ENCODE measurements at places on chromosomes 5 and 9.
A peak's percentile ranks its signal among the peaks of the same experiment; 100 is the strongest.

DNA sequence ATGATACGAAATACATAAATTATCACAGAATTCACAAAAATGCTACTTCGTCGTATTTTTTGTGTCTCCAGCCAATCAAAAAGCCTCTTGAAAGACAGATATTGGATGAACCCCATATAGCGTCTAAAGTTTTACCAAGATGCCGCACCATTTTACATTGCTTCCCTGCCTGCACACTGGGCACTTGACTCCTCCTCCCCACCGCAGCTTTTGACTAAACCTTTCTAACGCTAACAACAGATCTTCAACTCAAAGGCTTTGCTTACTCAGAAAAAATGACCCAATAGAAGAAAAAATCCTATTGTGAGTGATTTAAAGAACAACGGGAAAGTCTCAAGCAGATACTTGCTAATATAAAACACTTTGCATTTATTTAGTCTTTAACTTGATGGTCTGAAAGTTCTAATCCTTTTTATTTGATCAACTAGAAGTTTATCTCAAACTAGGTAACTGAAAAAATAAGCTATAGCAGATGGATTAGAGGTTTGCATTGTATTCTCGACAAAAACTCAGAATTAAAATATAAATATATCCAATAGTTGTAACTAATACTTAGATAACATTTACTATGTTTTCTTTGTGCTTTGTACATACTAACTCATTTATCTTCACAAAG lies 609.1 kb upstream of the DMAC1 start:
- no peak for DNase-seq

- no peak for DNase-seq
Measured at GRCh38 chr5:28143519-28143918, 1105.1 kb upstream of the CDH9 start.

GRCh38 chr5:153276151-153276550 lies 214.3 kb upstream of the GRIA1 start:
- peak; percentile 62 for DNase-seq

DNA sequence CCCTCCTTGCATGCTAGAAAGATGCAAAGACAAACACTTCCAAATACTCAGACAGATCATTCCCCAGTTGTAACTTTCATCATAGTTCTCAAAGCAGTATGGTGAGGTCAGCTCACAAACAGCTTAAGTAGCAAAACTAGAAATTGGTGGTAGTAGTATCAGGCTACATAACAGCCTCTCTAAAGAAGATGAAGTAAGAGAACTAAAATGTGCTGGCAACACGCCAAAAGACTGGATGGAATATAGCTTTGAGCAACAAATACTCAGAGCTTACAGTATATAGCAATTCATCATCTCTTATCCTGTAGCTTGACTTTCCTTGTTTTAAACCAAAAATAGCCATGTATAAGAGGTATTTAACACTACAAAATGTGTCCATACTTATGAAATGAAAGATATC lies 7.5 kb downstream of the PFDN1 start:
- peak; percentile 70 for DNase-seq

DNA sequence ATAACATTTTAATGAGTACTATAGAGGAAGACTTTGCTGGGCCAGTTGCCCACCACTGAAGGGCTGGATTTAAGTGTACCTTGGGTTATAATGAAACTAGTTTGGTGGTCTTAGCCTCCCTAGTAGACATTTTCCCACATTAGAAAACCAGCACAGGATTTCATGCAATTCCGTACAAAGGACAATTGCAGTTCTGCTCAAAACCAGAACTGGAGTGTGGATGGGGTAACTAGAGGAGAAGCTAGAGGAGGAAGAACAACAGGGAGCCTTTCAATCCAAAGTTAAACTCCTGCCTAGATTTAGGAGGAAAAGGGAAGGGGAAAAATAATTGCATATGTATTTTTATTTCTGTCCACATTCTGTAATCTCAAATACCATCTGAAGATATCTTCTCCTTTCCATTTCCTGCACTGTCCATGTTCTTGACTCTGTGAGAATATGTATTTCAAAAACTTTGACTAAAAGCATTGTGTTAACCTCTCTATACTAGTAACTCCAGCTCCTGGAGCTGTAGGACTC lies 97.5 kb upstream of the SSBP2 start:
- peak; percentile 53 for DNase-seq

DNA sequence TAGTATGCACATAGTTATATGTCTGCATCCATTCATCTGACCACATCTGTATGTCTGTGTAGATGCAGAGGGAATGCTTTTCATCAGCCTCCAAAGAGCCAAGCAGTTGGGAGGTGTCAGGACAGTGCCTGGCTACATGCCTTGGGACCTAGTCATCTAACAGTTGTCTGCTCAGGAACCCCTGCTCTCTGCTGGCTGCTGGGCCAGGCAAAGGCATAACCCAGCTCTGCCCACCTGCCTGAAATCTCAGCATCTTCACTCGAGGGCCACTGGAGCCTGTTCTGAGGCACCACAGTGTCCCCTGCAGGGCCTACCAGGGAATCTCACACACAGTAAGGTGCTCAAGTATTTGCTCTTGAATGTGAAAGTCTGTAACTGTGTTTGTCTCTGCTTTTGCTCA lies 3.7 kb downstream of the C9orf50 start:
- DNase-seq, result no peak

DNA sequence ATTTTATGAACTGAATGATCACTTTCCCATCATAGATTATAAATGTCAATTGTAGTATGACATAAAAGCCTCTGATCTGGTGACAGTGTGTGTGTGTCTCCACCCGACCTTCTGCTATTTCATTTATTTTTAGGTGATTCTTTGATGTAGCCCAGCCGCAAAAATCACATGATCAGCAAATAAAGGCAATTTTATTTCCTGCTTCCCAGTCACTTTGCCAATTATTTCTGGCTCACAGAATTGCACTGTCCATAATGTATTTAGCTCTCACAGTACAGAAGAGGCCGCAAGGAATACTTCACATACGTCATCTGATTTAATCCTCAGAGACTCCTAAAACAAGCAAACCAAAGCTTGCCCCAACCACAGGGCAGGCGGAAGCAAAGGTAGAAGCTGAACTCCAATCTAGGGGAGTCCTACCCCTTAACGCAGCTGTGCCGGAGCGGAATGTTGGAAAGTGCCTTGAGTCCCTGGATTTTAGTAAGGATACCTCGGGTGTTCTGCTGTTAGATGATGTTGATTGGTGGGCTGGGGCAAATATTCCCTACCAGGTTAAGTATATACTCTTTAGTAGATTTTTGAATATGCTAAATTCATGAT lies 384.0 kb upstream of the IRX4 start:
- DNase-seq, result no peak

DNA sequence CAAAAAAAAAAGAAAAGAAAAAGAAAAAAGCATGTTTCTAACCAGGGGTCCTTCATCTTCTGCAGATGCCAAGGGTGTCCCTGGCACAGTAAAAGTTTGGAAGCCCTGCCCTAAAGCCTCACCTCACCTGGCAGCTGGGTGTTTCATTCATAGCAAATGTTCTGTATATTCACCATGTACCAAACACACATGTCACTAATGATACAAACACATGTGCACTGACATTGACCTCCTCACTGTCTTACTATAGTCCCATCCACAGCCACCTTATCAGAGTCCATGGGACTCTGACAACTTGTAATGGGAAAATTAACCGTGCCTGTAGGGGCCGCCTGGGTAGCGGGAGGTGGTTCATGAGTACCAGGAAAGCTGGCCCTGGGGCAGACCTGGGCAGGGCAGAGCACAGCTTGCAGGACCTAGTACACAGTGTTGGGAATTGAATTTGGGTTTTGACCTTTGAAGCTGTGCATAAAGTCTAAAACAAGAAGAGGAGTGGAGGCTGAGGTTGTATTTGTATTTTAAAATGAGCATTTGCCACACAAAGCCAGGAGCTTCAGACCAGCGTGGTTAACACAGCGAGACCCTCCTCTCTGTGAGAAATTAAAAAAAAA lies 6.4 kb upstream of the MGAT4B start:
- no peak for DNase-seq

- no peak for DNase-seq
Measured at GRCh38 chr5:14197056-14197455, 53.9 kb downstream of the TRIO start.

- DNase-seq, result no peak
Measured at GRCh38 chr5:81846301-81846700, 95.4 kb upstream of the SSBP2 start.

- DNase-seq, result no peak
Measured at GRCh38 chr5:77368367-77368766, 123.7 kb downstream of the WDR41 start.

- DNase-seq, result no peak
Measured at GRCh38 chr9:4386819-4387218, 87.0 kb upstream of the GLIS3 start.

GRCh38 chr9:104232781-104233341 lies 138.8 kb downstream of the SMC2 start:
- DNase-seq, result no peak

- DNase-seq, result no peak
Measured at GRCh38 chr5:177611446-177612214, 11.7 kb downstream of the B4GALT7 start.

DNA sequence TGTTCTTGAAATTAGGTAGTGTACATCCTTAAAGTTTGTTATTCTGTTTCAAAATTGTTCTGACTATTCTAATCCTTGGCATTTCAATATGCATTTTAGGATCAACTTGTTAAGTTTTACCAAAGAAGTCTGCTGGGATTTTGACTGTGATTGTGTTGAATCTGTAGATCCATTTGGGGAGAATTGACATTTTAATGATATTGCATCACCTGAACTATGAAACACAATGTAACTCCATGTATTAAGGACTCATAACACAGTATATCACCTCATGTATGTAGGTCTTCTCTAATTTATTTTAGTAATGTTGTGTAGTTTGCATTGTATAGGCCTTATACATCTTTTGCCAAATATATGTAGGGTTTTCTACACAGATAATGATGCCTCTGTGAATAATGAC lies 77.8 kb downstream of the RALGPS1 start:
- DNase-seq, result no peak

GRCh38 chr5:181069767-181070491 lies 29.9 kb downstream of the BTNL9 start:
- no peak for DNase-seq

GRCh38 chr9:107067739-107068416 lies 204.9 kb downstream of the ZNF462 start:
- DNase-seq, result no peak

DNA sequence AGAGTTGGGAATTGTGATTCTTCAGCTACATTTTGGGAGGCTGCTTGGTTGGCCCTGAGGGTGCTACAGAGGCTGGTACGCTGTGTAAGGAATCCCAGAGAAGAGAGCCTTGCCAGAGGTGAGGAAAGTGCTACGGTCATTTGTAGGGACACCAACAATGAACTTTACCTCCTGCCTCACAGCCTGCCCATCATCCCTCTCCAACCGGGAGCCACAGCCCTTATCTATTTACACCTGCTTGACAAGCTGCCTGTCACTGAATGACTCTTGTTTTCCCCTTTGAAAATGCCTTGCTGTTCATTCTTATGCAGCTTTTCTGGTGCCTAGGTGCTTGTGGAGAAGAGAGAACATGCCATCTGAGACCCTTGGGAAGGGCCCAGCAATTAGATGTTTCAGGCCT lies 110.8 kb downstream of the PCSK1 start:
- DNase-seq, result no peak

- DNase-seq, result peak; percentile 62
Measured at GRCh38 chr5:117859176-117859575, 1129.2 kb downstream of the DTWD2 start.

DNA sequence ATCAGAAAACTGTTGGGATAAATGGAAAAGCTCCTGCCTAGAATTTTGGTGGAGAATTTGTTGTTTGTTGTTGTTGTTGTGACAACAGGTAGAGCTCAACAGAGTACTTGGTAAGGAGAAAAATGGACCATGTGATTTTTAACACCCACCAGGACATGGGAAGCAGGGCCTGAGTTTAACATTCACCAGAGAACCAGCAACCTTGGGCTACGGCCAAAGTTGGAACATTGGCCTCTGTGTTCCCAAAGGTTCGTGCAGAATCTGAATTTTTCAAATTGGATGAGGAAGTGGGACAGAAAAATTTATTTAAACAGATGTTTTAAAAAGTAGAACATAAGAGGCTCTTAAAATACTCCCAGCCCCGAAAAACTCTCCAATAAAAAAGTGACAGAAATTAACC lies 127.0 kb downstream of the GNA14 start:
- no peak for DNase-seq

DNA sequence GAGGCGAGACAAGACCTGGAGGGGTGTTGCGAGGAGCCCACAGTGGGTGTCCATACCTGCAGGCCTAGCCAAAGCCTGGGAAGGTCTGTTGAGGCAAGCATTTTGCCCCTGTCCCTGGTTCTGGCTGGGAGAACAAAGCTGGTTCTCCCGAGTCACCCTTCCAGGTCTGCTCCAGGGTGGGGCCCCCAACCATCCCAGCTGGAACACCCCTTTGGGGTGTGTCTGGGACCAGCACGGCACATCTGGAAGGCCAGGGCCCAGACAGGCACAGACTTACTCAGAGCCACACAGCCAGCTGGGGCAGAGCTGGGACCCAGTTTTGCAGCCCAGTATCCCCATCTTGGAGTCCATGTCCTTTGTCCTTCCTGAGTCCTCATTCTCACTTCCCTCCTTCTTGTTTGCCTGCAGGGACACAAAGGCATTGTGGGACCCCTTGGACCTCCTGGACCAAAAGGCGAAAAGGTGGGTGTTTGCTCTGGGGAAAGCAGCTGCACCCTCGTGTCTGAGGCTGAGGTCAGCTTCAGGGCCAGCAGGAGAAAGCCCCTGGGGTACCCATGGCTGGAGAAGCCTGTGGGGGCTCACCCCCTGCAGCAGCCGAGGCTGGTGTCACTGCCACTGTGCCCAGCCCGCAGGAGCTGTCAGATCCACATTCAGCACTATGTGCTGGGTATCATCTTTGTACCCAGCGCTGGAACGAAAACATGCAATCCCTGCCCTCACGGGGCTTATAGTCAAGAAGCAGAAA lies 38.4 kb upstream of the ORM1 start:
- no peak for DNase-seq

DNA sequence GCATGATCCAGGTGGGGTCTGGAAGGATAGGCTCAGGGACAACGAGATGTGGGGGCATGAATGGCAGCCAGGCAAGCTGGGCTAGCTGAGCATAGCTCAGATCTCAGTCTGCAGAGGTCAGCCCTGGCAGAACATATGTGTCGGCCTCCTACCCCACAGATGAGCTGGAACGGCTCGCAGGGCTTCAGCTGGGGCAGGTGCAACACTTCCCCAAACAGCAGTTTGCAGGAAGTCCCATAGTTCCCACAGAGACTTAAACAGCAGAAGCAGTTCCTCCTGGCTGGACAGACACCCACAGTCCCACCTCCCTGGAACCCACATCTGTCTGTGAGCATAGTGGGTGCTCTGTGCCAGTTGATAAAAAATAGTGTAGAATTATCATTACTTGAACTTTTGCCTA lies 404.6 kb downstream of the GADD45G start:
- peak; percentile 71 for DNase-seq

- DNase-seq, result peak; percentile 68
Measured at GRCh38 chr9:116390303-116391228, 237.0 kb downstream of the PAPPA start.

DNA sequence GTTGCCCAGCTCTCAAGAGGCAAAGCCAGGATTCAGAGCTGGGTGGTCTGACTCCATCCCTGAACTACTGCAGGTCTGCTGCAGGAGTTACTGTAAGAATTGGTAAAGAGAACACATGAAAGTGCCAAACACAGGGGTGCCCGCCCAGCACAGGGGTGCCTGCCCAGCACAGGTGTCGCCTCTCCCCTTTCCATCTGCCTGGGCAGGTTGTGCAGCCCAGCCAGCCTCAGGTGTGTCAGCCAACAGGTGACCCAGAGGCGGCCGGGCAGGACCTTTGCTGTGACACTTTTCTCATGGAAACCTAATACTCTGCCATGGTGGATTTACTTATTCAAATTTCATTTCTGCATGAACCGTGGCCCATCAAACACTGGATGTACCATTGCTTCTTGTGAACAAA lies 289.7 kb upstream of the IRX4 start:
- DNase-seq, result no peak
